NCI-H82 (cell line): ENCODE measurements at places on chromosomes 2 and 18.

DNA sequence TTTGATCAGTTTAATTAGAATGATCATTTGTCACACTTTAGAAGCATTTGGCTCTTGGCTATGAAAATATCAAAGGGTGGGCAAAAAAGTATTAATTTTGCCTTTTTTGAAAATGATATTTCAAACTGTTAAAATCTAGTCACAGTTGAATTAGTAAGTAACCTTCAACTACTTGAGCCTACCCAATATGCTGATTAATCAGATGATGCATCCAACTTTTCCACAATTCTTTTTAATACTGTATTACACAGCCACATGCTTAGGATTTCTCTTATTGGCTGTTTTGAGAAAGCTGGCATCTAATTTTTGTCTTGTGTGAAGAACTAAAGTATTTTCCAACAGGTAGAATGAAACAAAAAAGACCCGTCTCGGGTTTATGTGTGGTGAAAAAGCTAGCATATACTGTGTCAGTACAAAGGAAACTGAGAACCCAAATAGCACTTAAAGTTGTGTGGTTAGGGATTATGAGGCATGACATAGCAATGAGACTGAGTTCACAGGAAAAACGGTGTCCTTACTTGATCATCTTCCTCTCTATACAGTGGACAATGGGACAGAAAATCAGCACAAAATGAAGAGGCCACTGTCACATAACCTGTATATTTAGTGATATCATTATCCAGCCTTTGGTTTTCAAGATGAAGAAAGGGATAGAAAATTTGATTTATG lies 11.7 kb downstream of the OSBPL6 start:
- no peak for DNase-seq

GRCh38 chr2:206064077-206064476 lies 21.9 kb downstream of the INO80D start:
- DNase-seq, result no peak

- no peak for DNase-seq
Observed at GRCh38 chr2:166170356-166170755, 42.5 kb upstream of the SCN1A start.

DNA sequence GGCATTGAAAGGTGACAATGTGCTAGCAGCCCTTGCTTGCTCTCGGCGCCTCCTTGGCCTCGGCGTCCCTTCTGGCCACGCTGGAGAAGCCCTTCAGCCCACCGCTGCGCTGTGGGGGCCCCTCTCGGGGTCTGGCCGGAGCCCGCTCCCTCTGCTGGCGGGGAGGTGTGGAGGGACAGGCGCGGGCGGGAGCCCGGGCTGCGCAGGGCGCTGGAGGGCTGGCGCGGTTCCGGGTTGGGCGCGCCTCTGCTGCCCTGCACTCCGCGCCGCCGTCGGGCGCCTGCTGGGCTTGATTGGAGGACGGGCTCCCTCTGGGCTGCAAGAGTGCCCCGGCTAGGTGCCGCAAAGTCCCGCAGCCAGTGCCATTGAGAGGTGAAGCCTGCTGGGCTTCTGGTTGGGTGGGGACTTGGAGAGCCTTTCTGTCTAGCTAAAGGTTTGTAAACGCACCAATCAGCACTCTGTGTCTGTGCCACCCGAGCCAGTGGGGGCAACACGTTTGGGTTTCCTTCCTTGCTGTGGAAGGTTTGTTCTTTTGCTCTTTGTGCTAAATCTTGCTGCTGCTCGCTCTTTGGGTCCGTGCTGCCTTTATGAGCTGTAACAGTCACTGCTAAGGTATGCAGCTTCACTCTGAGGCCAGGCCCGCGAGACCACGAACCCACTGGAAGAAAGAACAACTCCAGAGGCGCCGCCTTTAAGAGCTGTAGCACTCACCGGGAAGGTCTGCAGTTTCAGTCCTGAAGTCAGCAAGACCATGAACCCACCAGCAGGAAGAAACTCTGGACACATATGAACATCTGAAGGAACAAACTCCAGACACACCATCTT lies 14.8 kb upstream of the IMP4 start:
- no peak for DNase-seq

DNA sequence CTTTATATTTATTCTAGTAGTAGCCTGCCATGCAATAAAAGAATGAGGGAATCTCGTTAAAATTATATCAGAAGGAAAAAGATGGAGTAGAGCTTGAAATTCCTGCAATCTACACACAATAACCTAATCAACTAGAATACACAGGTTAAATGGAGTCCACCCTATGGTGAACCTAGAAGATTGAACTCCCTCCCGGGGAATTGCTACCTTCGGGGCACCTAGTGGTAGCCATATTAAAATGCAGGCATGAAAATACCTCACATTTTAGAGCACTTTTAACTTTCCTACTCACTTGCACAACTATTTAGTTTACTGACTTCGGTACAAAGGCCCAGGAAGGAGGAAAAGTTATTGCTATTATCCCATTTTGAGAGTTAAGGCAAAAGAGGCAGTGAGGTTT lies 174.5 kb downstream of the SS18 start:
- DNase-seq, result peak; percentile 23

GRCh38 chr18:9809697-9810096 lies 76.1 kb upstream of the TXNDC2 start:
- DNase-seq, result no peak

DNA sequence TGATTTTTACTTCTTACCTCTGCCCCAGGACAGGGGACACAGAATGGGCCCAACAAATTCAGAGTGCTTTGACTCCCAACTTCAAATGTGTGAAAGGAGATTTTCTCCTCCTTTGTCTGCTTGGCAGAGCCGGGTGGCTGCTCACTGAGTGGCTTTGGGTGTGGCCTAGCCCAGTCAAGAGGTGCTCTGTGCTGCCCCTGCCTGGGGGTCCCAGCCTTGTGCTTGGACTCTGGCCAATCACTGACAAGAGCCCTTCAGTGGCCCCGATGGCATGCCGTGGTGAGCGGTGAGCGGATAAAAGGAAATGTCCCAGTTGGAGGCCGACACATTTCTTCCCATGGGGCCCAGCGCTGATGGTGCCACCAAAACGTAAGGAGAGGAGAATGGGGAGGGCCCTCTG lies 259.2 kb downstream of the CELF4 start:
- DNase-seq, result no peak

GRCh38 chr2:70029814-70030409 lies 57.4 kb upstream of the PCBP1 start:
- peak; percentile 61 for DNase-seq
